ENCODE measurements at places on chromosomes 6 and 20.

- DNase-seq, result peak; percentile 54
Observed at GRCh38 chr6:151675746-151676459, 131.6 kb upstream of the ESR1 start.

GRCh38 chr6:152268846-152269442 lies 368.2 kb downstream of the SYNE1 start:
- DNase-seq, result no peak

- DNase-seq, result no peak
Observed at GRCh38 chr6:7726416-7727085, 652 bp downstream of the BMP6 start.

DNA sequence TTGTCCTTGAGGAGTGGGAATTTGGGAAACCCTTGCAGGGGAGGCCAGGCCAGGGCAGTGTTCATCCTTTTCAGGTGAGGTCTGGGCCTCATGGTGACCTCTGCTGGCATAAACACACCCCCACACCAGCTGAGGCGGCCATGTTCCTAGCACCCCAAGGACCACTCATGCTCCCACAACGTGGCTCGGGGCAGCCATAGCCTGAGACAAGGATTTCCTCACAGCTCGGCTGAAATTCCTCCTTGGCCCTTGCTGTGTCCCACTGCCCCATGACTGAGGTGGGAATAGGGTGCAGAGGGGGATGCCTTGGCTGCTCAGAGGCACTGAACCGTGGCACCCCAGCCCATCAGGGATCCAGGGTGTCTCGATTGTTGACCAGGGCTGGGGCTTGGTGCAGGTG lies 27.3 kb upstream of the SPDEF start:
- DNase-seq, result no peak

GRCh38 chr20:11755071-11755841 lies 162.4 kb upstream of the BTBD3 start:
- no peak for DNase-seq

DNA sequence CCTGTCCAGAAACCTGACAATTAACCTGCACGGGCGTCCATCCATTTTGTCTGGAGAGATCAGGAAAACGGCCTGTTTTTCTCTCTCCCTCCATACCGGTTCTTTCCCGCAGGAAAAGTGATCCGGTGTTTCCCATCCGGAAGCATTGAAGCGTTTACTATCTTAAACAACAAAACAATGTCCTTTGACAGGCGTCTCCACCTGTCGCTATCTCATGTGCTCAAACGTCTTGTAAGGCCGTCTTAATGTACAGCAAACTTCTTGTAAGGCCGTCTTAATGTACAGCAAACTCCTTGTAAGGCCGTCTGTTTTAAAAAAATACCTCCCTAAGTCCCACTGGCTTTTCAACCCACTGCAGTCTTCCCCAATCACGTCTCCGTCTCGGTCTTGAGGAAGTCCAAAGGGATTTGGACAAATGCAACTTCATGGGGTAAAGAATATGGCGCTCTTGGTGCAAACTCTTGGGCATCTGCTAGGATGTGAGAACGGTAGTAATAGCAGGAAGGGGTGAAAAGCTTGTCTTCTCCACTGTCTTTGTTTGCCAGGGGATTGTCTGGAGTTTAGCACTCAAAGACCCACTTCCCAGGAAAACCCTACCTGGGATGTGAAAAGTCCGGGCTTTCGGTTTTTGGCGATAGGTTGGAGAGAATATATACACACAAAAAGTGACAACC lies 29.9 kb upstream of the TRIM27 start:
- DNase-seq, result no peak

DNA sequence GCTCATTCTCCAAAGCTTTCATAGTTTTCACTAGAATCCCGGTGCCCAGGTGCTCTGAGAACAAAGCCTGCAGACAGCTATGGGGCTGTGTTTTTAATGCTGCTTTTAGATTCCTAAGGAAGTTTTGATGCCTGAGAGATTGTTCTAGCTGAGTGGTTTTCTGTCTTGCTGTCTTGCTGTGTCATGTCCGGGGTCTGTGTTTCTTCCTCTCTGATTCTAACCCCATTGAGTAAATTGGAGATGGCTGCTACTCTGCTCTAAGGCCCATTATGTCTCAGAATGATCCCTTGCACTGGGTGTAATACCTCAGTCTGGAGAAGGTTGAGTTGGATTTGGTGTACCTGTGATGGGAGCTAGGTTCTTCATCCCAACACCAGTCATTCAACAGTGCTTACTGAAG lies 63.4 kb downstream of the ARID1B start:
- no peak for DNase-seq

DNA sequence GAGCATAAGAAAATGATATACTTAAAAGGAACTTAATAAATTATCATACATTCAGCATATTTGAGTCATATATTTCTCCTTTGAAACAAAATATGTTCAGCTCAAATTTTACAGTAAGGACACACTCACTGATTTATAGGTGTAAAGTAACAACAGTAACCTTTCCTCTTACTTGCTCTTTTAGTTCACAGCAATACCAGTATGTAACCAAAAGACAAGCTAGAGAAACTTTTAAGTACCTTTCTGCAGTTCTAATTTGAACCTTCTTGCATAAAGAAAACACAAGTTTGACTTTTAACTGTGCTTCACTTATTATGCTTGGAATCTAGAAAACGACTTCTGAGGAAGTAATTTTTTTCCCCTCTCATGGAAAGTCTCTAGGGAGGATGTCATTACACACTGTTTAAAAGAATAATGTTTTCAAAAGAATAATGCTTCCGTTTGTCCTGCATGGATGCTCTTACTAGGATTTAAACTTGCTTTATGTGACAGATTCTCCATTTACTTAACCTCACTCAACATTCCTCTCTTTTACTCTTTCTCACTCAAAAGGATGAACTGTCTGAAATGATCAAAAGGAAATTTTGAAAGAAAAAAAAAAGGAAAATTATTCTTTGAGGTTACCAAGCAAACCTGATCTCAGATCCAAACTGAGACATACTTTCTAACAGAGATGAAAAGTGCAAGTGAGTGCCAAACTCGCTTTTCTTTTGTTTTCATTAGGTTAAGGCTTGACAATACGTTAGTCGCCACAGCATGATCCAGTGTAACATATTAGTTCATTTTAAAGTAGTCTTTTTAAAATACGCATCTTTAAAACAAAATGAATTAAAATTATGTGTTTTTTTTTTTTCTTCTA lies 22.4 kb upstream of the CALHM6 start:
- no peak for DNase-seq

- no peak for DNase-seq
Observed at GRCh38 chr6:151111670-151112069, 128.1 kb upstream of the AKAP12 start.

DNA sequence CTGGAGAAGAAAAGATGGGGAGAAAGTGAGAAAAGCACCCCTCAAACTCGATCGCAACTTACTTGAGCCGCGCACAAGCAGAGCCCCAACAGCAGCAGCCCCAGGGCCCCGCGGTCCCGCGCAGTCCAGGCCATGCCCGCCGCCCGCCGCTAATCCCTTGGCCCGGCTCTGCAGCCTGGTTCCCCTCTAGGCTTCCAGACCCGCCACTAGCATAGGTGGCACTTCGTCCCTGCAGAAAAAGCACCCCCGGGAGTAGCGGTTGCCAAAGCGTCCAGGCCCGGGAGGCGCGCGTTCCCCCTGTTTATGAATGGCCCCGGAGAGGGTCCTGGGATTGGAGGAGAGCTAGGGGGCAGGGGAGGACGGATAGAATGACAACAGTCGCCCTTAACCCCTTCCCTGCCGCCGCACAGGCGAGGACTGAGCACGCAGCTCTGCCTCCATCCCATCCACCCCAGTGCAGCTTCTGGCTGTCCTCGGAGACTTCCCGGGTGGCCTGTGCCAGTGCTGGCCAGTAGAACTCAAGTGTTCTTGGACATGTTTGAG lies 19.9 kb downstream of the COL9A1 start:
- no peak for DNase-seq

GRCh38 chr6:33160728-33161344 lies 31.4 kb downstream of the COL11A2 start:
- DNase-seq, result no peak
